ENCODE measurements at places on chromosomes 13 and 19.

DNA sequence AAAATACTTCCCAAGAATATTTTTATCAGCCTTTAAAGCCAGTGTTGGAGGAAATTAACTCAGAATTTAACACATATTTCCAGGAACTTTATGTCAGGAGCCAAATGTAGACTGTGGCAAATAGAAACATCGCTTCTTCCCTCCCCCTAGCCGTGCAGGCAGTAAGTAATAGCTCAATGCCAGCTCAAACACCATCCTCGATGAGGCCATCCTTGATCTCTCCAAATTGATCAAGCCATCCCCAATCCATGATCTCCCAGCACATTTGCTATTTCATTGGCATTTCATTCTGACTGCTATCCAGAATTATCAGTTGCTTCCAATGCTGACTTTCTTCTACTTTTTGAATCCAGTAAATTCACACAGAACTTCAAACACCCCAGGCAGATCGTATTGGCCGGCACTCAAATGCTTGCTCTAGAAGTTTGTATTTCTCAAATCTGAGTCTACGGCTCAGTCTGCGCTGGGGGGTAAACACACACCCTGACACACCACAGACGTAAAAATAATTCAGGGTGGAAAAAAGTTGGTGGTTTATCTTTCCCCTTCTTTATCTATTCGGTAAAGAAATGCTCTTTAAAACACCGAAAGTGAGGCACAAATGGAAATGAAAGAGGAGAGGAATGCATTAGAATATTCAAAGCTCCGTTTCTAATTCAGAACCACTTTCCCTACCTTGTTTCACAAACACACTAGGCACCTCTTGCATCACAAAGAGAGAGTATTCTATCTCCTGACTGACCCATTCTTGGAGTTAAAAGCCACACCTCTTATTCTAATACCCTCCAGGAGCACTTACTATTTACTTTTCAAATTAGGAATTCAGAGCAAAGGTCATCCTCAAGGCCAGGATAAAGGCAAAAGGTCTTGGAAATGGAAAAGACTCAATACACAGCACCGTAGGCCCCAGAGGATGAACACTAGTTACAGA lies 991 bp downstream of the OBI1 start:
- DNase-seq: peak; percentile 46

DNA sequence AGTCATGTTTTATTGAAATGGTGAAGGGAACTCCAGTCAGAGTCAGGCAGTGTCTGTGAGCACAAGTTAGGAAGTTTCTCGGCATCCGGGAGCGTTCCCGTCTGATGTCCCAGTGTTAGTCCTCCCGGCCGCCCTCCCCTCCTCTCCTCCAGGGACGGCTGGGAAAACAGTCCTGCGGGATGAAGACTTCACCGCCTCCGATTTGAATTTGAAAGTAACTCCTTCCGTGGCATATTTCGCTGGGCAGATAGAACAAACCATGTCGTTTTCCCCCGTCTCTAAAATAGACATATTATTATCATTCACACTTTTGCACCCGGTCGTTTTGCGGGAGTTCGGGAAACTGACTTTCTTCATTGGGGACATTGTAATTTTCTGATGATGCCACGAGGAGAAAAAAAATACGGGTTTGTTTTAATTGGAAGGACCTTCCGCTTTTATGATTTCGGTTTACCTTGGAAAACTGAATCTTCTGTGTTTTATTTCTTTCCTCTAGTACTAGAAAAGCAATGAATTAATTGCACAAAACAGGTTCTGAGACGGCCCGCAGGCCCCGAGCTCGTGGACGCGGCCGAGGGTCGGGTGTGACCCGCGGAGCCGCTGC lies 76.6 kb downstream of the ZIC5 start:
- peak; percentile 11 for DNase-seq

- DNase-seq: no peak
Measured at GRCh38 chr19:33736158-33736557, 60.5 kb upstream of the KCTD15 start.

- no peak for DNase-seq
Measured at GRCh38 chr19:10554760-10555609, 10.8 kb downstream of the KRI1 start.

GRCh38 chr13:26221399-26221720 lies 754 bp downstream of the RNF6 start:
- no peak for DNase-seq

- no peak for DNase-seq
Measured at GRCh38 chr19:36514012-36514612, 14.0 kb downstream of the ZNF260 start.

DNA sequence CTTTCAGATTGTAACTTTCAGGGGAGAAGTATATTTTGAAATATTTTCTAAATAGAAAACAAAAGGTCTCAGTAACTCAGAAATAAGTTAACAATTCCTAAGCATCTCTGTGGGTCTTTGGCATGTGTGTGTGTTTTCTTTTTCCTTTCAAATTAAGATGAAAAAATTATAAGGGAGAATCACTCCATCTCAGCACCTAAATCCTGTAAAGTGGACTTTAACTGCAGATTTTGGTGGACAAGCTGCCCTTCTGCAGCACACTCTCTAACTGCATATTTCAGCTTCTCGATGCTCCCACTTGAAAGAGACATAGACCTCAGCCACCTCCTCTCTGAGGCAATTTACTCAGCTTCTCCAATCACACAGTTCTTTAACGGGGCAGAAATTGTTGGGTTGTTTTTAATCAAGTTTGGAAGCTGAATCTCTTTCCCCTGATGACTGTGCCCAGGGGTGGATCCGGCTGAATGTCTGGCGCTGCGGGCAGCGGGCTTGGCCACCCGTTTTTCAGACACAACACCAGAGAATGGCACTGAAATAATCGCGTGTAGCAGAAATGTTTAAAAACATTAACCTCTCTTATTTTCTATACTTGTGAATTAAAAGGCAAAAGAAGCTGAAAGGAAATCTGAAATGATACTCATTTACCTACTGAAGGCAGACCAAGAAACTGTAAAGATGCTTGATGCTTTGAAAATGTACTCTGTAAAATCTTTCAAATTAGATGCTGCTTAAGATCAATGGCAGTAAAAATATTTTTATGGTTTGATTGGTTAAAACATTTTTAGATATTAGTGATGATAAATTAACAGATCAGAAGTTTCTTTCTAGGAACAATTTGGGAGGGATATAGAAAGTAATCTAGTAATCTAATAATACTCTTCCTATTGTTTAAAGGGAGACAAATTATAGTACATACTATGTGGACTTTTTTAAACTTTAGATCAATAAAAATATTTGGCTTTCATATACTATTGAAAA lies 12.4 kb downstream of the ZIC2 start:
- DNase-seq: no peak

- no peak for DNase-seq
Measured at GRCh38 chr13:24925318-24926231, 161.6 kb downstream of the RNF17 start.

DNA sequence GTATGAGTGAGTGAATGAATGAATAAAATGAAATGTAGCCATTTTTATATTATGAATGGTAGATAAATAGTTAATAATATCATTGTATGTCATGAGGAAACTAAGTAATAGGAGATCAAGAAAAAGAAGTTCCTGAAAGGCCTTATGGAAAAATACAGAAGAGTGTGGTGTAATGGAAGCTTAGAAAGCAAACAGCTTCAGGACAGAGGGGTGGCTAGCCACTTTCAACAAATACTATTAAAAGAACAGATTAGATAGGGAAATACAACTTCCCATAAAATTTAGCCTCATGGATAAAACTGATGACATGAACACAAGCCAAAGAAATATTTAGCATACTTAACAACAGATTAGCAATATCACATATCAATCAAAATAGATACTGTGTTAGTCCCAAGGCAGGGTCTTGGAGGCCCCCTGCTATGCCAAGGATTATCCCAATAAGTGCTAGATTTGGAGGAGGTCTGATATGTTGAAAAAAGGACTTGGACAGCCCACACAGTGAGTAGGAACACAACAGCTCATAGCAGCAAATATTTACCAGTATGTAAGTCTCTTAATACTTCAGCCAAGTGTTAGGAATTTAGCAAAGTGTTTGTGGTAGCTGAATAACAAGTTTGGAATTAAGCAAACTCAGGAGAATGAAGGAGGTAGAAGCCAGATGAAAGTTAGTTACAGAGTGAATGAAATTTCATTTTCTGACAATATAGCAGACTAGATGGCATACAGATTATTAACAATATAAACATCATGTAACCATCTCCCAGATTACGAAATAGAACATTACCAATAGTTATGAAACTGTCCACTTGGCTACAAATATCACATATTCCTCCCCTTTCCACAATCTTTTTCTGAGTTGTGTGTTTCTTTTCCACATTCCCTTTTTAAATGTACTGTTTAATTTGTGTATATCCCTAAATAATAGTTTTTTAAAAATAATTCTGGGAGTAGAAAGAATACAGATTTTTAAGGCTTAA lies 1632.0 kb downstream of the PCDH9 start:
- peak; percentile 79 for DNase-seq

GRCh38 chr13:76822698-76823267 lies 63.4 kb downstream of the KCTD12 start:
- DNase-seq: peak; percentile 37

- DNase-seq: no peak
Measured at GRCh38 chr13:45447050-45447661, 17.6 kb upstream of the COG3 start.

- no peak for DNase-seq
Measured at GRCh38 chr13:99991828-99992775, 10.5 kb downstream of the ZIC2 start.

DNA sequence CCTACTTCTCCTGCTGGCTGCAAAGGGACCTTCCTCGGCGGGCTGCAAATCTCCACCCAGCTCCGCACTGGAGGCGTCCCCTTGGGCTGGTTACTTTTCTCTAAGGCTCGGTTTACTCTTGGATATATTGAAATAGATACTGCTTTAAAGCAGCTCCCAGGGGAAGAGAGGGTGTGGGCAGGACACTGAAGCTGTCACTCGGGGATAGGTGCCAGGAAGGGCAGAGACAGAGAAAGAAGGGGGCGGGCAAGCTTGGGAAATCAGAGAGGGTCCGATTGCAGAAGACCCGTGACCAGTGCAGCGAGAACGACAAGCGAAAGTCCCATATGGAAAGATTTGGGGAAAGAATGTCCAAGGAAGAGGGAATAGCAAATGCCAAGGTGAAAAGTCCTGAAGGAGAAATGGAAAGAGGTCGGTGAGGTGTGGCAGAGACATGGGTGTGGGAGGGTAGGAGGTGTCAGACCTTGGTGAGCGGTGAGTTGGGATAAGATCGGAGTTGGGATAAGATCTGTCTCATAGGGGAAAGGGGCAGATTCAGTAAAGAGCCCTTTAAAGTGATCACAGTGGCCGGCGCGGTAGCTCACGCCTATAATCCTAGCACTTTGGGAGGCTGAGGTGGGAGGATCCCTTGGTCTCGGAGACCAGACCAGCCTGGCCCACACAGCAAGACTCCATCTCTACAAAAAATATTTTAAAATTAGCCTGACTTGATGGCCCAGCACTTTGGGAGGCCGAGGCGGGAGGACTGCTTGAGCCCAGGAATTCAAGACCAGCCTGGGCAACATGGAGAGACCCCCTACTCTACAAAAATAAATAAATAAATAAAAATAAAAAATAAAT lies 618 bp downstream of the THSD8 start:
- DNase-seq: no peak

- no peak for DNase-seq
Measured at GRCh38 chr13:30943881-30944280, 11.4 kb downstream of the TEX26 start.

DNA sequence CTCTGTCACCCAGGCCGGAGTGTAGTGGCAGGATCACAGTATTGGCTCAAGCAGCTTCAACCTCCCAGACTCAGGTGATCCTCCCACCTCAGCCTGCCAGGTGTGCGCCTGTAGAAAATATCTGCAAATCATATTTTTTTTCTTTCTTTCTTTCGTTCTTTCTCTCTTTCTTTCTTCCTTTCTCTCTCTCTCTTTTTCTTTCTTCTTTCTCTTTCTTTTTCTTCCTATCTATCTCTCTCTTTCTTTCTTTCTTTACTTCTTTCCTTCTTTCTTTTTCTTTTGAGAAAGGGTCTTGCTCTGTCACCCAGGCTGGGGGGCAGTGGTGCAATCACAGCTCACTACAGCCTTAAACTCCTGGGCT lies 16.3 kb upstream of the IGSF23 start:
- DNase-seq: no peak

GRCh38 chr13:99916366-99917103 lies 55.0 kb downstream of the ZIC5 start:
- DNase-seq: peak; percentile 72
